ENCODE measurements at places on chromosomes 2 and 18. TPM values are rescaled to one million over a fixed set of nuclear protein-coding genes. Genes with fewer than 3 reads are reported as not detected.

- DNase-seq: no peak
Observed at GRCh38 chr2:162994718-162995117, 156.2 kb upstream of the KCNH7 start.

- no peak for DNase-seq
Observed at GRCh38 chr18:21997207-21998143, 171.9 kb upstream of the GATA6 start.

- no peak for DNase-seq
Observed at GRCh38 chr2:72082887-72083286, 64.8 kb downstream of the CYP26B1 start.

- no peak for DNase-seq
Observed at GRCh38 chr2:79171348-79171958, 11.9 kb upstream of the REG3A start.

DNA sequence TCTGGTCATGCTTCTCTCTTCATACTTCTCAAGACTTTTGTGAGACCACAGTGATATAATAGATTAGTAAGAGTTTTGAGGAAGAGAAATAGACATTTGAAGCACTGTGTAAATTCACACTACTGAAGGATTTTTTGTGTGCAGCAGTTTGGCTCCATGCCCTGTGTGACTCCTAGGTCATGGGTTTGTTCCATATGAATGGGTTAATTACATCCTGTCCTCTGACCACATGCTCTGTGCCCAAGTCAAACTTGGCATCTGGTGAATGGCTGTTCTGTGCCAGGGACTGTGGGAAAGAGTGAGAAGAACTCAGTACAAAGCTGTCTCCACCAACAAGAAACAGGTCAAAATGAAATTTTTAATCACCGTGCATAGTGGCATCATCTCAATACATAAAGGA lies 304.0 kb downstream of the LNPK start:
- DNase-seq: no peak

GRCh38 chr2:180747728-180748127 lies 232.7 kb upstream of the UBE2E3 start:
- no peak for DNase-seq

DNA sequence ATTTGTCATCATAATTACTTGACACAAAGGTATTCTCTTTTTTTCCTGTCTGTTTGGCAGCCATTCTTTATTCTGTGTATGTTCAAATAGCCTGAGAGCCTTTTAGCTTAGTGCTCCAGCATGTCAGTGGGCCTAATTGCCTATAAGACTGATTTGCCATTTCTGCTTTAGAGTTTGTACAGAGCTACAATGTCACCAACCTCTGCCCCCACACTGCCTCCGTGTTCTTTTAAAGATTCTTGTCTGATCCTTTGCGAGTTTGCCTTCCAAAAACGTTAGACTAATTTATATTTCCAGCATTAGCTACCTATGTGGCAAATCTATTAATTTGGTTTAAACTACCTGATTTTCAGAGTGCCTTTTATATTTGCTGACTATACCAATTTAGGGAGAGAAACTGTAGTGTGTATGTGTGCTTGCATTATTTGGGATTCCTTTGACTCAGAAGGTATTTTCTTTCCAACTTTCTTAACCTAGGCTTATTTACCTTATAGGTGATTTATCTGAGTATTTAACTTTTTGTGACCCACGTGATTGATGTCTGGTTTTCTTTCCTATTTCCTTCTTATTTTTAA lies 70.8 kb downstream of the FAM117B start:
- no peak for DNase-seq

DNA sequence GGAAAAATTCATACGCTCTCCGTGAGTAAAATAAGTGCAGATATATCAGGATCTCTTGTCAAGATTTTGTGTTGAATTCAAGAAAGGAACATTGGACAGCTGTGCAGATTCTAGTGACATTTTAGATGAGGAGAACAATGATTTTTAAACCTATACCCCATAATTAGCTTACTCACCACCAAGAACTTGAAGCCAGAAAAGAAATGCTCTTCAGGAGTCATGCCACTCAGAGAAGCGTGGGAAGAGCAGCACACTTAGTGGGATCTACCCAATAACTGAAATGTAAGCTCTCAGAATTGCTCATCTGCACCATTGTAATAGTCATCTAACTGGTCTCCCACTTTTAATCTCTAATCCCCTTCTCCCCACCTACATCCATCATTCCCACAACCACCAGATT lies 9.2 kb upstream of the ERMN start:
- no peak for DNase-seq

GRCh38 chr2:111986116-111986900 lies 68.8 kb upstream of the TMEM87B start:
- no peak for DNase-seq

- no peak for DNase-seq
Observed at GRCh38 chr2:81196383-81196851, 891.9 kb upstream of the LRRTM1 start.

DNA sequence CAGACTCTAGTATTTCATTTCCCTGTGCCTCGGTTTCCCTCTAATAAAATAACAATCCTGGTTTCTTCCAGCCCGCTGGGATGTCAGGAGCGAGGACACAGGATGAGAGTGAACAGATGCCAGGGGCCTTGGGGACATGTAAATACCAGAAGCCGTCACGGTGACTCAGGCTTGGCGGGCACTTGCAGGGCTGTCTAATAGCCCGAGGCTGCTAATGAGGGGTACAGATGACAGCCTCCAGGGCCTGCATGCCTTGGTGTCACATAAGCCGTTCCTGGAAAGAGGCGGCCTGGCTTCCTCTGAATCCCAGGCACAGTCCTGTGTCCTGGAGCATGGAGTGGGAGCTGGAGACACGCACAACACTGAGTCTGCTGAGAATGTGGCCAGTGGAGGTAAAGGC lies 28.2 kb downstream of the HS1BP3 start:
- no peak for DNase-seq

DNA sequence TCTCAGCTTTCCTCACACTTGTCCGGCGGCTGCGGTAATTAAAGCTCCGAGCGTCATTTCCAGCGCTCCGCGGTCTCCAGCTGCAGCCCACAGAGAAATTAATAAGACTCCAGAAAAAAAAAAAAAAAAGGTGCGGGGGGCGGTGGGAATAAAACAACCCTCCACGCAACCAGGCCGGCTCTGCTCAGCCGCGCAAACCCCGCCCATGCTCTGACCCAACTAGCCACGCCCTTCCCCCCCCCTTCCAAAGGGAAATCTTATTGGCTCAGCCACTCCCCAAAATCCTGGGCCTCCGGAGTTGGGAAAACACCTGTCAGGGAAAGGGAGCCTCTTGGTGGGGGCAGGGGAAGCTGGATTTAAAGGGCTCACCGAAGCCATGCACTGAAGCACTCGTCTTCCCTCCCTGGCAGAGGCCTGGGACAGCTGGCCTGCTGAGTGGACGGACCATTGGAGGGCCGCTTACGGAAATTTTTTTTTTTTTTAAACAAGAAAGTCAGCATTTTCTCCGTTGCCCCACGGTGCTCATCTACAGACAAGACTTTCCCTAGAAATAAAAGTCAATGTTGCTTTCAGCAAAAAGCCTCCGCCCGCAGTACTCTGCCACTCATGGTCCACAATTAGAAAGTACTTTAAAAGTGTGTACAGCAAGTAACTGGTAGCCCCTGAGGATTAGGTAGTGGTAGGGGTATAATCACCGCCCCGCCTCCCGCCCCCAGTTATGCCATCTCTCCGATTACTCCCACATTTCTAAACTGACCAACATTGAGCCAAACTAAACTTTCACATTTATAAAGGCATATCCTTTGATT lies 674 bp upstream of the ERBB4 start:
- peak; percentile 10 for DNase-seq

DNA sequence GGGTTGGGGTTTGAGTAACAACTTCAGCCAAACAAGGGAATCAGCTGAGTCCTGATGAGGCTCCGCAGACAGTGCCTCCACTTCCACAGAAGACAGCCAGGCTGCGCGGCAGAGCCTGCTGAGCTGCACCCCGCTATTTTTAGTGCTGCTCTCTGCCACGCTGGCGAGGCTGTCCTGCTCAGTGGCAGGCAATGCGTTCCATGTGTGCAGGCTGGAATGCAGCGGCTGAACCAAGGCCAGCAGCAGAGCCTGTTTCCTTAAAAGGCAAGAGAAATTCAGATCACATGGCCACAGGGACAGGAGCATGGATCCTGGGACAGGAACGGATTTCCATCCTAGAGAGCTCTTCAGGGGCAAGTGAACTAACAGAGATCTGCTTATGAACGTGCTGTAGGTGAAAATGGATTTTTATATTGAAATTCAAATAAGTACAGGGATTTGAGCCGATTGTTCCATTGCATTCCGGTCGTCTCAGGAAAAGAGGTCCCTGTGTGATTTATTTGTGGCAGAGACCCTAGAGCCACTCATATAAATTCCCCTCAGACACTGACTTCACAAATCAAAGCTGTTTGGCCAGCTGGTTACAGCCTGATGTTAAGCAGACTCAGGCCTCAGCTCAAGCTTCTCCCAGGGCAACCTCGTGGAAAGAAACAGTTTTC lies 98.7 kb downstream of the COL6A3 start:
- peak; percentile 14 for DNase-seq

DNA sequence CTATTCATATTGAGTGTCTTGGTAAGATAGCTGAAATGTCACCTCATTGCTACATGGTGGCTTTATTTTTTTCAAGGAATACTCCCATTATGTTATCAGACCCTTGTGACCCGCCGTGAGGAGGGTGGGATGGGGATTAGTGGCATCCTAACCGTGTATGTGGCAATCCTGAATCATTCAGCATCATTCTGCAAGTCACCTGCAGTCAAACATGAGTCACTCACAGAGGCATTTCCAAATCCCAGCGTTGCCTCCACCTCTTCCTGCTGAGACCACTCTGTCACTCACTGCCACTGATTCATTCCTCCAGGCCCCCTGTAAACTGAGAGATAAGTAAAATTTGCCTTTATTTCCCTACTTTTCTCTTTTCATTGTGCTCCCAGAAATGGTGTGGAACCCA lies 307.4 kb upstream of the KLHL29 start:
- DNase-seq: no peak

GRCh38 chr18:73563345-73563744 lies 584.3 kb downstream of the FBXO15 start:
- no peak for DNase-seq

Gene RPL31
- 1,632 TPM for total RNA-seq

Gene MYL12A
- total RNA-seq: 236 TPM

Gene ACVR1C
- total RNA-seq: 2.4 TPM

Gene IWS1
- 60.4 TPM for total RNA-seq

Gene AQP12B
- not detected for total RNA-seq

Gene LYG2
- total RNA-seq: not detected

Measured in progenitor cell of endocrine pancreas (in vitro differentiated cells).